KG1 (cell line): ENCODE measurements at places on chromosomes 1 and 21.
A peak's percentile ranks its signal among the peaks of the same experiment; 100 is the strongest.

GRCh38 chr1:110151175-110151669, 928 bp downstream of the SLC6A17 start:
- DNase-seq = no peak

DNA sequence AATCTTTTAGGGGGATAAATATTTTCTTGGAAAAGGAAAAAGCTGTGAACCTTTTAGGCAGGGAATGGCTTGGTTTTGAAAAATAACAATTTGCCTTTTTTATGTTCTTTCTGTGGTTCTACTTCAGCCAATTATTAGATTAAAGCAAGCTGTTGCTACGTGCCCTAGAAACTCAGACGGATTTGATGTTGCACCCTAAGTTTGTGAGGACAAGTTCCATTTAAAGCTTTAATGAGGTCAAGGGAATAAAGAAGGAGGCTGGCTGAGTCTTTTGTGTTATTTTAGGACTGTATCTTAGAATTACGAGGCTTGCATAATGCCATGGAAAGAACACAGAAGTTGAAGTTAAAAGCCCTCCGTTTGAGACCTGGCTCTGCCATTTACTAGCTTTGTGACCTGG, 216.9 kb downstream of the NUF2 start:
- DNase-seq = no peak

DNA sequence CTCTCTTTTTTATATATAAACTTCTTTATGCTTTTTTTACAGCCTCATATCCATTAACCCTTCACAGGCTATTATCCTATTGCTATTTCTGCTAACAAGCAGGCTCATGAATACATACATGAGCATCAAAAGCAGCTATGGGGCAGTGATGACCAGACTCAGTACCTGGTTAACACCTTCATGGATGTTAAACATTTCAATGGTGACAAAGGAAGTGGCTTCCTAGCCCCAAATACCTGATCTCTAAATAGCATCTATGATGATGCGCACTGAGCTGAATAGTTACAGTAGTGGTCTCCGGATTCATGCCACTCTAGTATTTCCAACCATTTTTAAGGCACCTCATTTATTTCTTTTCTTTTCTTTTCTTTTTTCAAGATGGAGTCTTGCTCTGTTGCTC, 101.1 kb downstream of the TM2D1 start:
- no peak for DNase-seq

DNA sequence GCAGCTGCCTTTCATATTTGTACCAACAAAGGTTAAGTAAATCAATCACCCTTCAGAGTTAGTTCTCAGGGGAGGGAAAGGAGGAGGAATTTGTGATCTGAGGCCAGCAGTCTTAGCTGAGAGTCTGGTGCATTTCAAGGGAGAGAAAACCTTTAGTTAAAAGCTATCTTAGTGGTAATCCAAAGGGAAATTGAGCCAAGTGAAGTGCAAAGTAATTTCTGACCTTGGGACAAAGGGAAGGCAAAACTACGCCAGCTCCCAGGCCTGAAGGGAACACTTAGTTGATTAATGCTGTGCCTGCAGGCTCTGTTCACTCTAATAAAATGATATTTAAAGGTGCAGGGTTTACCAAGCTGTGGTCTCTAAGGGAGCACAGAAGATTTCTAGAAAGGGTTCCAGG, 23.1 kb upstream of the FMOD start:
- no peak for DNase-seq

- DNase-seq = no peak
Observed at GRCh38 chr1:3501856-3502640, 47.6 kb downstream of the ARHGEF16 start.

- no peak for DNase-seq
Observed at GRCh38 chr1:236289492-236290131, 7.9 kb upstream of the ERO1B start.

GRCh38 chr1:79193211-79194079, 186.9 kb upstream of the ADGRL4 start:
- peak; percentile 9 for DNase-seq

GRCh38 chr21:39003982-39004633, 179.1 kb downstream of the PSMG1 start:
- no peak for DNase-seq

GRCh38 chr1:168387781-168388760, 107.4 kb downstream of the TBX19 start:
- DNase-seq = no peak
